Posterior cingulate gyrus (tissue), 11 donors: ENCODE measurements at places on chromosomes 2 and 18.
A peak's percentile ranks its signal among the peaks of the same experiment; 100 is the strongest.

- DNase-seq, result no peak
These were observed 9.7 kb upstream of the EN1 start for GRCh38 chr2:118856978-118857676.

DNA sequence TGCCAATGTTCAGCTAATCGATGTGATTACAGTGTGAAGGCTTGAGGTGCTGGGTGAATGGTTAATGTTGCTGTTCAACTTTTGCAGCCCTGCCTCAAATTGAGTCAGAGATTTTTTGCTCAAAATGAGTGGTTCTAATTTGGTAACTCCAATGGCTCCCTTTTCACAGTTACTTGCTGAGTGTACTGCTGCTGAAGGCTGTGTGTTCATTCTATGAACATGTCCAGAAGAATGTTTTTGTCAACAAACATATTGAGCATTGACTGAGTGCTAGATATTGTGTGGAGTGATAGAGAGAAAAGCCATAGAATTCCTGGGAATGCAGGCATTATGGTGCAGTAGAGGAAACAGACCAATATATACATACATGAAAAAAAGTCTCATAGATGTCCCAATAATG, 39.0 kb upstream of the TCF4 start:
- DNase-seq, result no peak

- DNase-seq, result no peak
These were observed 162.1 kb downstream of the BCL2 start for GRCh38 chr18:63157293-63158011.

GRCh38 chr2:72572501-72572900, 253.3 kb downstream of the EXOC6B start:
- no peak for DNase-seq

GRCh38 chr2:181523756-181524155, 66.6 kb downstream of the ITGA4 start:
- no peak for DNase-seq

DNA sequence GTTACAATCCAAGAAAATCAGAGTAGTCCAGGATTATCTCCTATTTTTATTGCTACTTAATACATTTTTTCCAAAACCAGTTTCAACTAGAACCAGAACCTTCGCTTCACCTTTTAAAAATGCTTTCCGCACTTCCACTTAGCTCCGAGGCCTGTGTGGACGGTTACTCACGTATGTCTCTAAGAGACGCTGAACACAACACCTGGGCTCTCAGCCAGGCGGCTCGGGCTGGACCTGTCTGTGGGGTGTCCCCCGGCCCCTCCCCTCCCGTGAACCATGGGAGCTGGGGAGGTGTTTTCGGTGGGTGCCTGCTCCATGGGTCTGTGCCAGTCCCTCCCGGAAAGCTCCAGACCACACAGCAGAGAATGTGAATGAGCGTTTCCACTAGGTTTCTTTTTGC, 223.8 kb downstream of the GLI2 start:
- DNase-seq, result no peak

GRCh38 chr18:65287652-65288051, 463.2 kb upstream of the CDH7 start:
- DNase-seq, result no peak

DNA sequence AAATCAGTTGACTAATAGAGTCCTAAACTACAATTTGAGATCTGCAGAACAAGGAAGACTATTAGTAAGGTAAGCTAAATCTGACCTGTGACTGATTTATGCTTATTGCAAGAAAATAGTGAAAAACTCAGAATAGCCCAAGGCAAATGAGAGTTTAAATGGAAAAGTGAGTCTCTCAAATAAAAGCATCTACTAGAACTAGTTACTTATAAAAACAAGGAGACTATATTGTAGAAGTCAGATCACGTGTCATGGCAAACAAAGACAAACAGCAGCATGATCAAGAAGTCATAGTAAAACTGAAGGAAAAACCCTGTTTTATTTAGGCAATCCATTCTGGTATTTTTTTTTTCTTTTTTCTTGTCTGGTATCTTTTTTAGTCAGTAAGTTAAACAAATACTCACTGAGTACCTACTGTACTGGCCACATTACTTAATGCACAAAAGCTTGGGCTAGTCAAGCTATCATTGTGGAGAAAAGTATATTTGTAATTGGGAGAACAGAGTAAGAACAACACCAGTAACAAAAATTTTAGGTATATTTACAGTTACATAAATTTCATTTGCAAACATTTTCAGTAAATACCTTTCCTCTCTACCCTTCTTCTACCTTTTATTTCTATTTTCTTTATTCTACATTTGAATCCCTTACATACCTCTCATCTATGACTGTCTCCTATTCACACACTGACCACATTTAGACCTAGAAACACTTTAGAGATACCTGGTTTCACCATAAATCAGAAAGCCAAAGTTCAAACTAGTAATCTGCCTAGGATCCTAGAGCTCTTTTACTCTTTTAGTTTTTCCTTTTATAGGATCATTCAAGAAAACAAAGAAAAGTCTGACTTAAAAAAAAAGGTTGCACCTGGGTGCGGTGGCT, 23.7 kb downstream of the CCDC88A start:
- no peak for DNase-seq

DNA sequence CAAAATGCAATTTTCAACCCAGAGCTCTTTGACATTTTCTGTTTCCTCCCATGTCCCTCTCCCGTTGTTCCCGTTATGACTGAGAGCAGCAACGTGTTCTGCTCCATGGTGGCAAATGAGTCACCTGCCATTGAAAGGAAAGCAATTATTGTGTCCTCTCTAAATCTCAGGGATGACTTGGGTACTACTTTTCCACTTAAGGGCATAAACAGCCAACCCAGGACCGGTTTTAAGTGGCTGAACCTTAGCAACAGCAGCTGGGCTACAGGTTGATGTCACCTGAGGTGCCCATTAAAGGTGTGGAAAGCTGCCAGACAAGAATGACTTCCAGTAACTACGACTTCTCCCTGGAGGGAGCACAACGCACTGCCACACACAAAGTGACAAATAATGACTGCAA, 236.8 kb downstream of the NCKAP5 start:
- no peak for DNase-seq

- no peak for DNase-seq
These were observed 657 bp downstream of the ARL6IP6 start for GRCh38 chr2:152718909-152719645.

- no peak for DNase-seq
These were observed 639.3 kb downstream of the ADCYAP1 start for GRCh38 chr18:1544016-1544415.

GRCh38 chr2:150284116-150284515, 203.4 kb downstream of the RND3 start:
- no peak for DNase-seq

DNA sequence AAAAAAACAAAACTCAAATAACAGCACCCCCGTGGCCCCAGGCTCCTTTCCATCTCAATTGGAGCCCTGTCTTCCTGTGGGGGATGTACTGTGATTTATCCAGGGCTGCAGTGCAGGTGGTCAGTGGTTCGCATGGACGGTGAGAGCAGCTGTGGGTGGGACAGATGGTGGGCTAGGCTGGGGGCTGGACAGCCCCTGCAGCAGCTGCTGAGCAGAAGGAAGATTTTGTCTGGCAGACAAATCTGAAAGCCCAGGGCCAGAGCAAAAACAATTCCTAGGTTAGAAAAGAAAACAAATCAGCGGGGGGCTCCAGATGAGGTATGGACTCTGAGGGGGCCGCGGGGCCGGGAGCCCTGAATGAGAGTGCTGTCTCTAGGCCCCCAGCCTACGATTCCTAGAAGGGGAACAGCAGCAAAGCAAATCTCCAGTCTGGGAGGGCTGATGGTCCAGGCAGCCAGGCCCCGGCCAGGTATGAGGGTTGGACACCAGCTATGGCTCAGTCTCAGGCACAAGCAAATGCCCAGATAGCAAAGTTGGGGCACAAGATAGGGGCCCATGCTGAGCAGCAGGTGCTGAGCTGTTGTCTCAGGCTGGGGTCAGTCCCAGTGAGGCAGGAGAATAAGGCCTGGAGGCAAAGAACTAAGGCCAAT, 45.4 kb downstream of the SOWAHC start:
- no peak for DNase-seq

- DNase-seq, result no peak
These were observed 161.9 kb downstream of the RPIA start for GRCh38 chr2:88853403-88853790.

- DNase-seq, result no peak
These were observed 127.8 kb upstream of the DDX18 start for GRCh38 chr2:117686699-117687098.

GRCh38 chr2:55200416-55200815, 31.7 kb downstream of the CLHC1 start:
- no peak for DNase-seq

DNA sequence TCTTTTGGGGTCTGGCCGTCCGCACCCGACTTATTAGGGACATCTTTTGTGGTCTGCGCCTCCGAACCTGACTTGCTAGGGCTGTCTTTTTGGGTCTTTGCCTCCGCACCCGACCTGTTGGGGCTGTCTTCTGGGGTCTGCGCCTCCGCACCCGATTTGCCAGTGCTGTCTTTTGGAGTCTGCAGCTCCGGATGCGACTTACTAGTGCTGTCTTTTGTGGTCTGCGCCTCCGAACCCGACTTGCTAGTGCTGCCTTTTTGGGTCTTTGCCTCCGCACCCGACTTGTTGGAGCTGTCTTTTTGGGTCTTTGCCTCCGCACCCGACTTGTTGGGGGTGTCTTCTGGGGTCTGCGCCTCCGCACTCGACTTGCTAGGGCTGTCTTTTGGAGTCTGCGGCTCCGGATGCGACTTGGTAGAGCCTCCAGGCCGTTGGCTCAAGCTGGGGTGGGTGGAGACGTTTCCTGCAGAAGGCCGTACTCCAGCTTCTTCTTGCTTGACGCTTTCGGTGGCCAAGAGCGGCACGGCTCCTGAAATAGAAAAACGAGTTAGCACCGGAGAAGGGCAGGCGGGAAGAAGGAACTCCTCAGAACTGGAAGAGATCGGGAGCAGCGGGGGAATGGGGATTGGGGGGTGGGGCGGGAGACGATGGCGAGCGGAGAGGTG, 498 bp downstream of the TGOLN2 start:
- peak; percentile 39 for DNase-seq

DNA sequence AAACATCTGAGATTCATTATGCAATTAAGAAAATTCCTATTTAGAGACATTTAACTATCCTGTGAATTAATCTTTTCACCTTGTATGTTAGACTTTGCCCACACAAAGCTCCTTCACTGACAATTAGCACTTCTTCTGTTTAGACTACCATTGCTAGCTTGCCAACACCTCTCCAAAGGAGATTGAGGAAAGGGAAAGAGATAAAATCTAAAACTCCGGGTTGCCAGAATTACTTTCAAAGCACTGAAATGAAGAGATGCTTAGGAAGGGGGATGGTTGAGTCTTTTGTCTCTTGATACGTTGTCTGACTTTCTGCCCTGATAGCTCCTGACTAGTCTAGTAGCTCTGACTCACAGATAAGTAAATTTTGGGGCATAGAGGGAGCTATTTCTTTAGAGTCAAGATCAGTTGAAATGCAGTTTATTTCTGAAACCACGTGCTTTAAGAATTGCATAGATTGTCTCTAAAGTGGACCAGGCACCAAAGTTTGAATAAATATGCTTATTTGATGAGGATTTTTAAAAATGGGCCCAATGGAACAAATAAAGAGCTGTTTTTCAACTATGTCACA, 74.1 kb upstream of the DSEL start:
- no peak for DNase-seq

- peak; percentile 56 for DNase-seq
These were observed 1.1 kb upstream of the MAT2A start for GRCh38 chr2:85537600-85538506.

DNA sequence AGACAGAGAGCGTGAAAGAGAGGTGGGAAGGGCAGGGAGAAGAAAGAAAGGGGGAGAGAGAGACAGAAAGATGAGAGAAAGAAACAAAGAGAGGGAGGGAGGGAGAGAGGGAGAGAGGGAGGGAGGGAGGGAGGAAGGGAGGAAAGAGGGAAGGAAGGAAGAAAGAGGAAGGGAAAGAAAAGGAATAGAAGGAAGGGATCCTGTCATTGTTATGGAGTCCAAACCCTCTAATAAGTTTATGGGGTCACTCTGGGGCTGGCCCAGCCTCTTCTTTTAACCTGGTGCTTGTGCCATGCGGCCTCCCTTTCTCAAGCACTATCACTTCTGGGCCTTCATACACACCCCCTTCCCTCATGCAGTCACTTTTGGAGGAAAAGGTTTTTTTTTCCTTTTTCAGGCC, 58.5 kb downstream of the FAM161A start:
- no peak for DNase-seq

DNA sequence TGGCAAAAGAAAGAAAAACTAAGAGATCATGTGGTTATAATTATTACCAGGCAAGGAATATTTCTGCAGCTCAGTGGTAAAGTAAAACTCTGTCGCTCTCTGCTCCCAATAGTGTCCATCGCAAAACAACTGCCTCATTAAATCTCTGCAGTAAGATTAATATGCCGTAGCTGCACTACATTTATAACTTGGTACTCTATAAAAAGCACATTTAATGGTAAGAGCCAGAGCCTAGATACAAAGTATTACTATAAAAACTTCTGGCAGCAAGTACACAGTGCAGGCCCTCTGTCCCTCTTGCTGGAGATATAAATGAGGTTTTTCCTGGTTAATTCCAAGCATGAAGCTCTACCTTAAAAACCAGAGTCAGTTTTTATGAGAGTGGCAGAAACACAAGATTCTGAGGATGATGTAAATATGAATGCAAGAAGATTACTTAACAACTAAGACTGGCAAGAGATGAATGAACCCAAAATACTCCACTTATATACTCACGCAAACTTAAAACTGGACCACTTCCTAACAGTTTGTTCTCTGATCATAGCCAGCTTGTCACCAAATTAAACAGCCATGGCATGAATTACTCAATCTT, 25.5 kb downstream of the ZNF521 start:
- no peak for DNase-seq

GRCh38 chr2:14270036-14270582, 362.4 kb upstream of the LRATD1 start:
- no peak for DNase-seq

DNA sequence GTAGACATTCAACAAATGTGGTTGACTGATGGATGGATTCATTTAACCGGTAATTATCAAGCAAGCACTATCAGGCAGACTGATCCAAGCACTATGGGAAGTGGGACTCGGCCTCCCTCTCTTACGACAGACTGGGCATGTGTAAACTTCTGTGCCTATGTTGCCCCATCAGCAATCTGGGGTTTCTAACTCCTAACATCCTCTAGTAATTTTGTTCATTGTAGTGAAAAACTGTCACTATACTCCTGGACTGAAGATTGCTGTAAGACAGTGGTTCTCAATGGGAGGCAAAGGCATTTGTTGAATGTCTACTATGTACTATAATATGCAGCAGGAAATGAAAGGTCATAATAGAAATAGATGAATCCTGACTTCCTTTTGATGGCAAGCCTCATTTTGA, 51.2 kb upstream of the CREB1 start:
- DNase-seq, result no peak

DNA sequence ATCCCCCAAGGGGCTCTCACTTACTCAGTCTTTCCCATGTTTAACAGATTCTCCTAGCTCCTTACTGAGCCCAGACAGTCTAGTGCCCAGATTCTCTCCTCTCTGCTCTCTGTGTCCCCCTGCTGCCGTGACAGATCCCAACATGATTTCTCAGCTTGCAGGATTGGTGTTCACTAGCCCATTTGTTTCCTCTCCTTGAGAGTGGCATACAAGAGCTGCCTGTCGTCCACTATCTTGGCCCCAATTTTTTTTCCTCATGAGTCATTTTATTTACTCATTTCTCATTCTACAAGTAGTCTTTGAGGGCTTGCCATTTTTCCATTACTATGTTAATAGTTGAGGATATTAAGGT, 199.9 kb upstream of the FN1 start:
- DNase-seq, result no peak

GRCh38 chr2:63862806-63863205, 21.1 kb downstream of the UGP2 start:
- DNase-seq, result no peak

- no peak for DNase-seq
These were observed 84.8 kb downstream of the COBLL1 start for GRCh38 chr2:164756773-164757172.

GRCh38 chr2:228902176-228902575, 368.9 kb downstream of the PID1 start:
- DNase-seq, result no peak
